Astrocyte (in vitro differentiated cells and primary cell): ENCODE measurements at places on chromosomes 7 and 10. TPM values are rescaled to one million over a fixed set of nuclear protein-coding genes. Genes with fewer than 3 reads are reported as not detected.
A peak's percentile ranks its signal among the peaks of the same experiment; 100 is the strongest.

NKX1-2 gene
- 0.07 TPM in 1 of 2 replicates, not detected in the other for total RNA-seq

VWA2 gene
- 0.25 TPM in 1 of 2 replicates, not detected in the other for total RNA-seq

TRIM50 gene
- total RNA-seq = not detected in 2 replicates

BHLHA15 gene
- total RNA-seq = 0.57 and 1.2 TPM in 2 replicates

MRLN gene
- total RNA-seq = not detected in 2 replicates

RHOBTB1 gene
- 43.0 and 46.5 TPM in 2 replicates for total RNA-seq

DNA sequence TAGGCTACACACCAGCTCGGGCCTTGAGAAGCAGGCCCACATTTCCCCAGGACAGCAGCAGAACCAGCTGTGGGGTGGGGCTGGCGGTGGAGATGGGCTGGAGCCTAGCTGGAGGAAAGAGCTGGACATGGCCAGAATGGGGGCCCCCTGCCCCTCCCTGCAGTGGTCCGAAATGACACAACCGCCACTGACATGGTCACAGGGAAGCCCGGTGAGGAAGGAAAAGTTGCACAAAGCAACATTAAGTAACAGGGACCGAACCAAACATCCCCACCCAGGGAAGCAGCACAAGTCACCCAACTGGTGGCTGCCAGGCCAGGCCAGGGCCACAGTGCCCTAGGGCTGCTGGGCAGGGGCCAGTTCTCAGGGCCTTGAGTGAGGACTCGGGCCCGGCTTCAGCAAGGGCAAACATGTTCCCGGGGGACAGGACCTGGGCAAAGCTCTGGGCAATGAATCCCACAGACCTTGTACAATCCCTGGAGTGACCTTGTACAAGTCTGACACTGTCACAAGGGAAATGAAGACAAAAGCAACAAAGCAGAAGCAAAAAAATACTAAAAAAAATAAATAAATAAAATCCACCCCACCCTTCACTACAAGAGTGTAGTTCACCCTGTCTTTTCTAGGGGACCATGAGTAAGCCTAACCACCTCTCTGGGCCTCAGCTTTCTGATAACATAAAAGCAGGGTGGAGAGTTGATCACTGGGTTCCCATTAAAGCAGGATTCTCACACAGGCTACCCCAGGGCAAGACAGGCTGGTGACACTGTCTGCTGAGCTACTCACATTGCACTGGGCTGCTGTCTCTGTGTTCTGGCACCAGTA, 33.0 kb downstream of the PSAP start:
- H3K27me3 ChIP-seq = no peaks in the 10 kb centered on the region
- H3K27ac ChIP-seq = no peak overlapping the region
- H3K4me3 ChIP-seq = no peak overlapping the region
- DNase-seq = no peak
- H3K36me3 ChIP-seq = peaks cover 36% of the 10 kb centered on the region

DNA sequence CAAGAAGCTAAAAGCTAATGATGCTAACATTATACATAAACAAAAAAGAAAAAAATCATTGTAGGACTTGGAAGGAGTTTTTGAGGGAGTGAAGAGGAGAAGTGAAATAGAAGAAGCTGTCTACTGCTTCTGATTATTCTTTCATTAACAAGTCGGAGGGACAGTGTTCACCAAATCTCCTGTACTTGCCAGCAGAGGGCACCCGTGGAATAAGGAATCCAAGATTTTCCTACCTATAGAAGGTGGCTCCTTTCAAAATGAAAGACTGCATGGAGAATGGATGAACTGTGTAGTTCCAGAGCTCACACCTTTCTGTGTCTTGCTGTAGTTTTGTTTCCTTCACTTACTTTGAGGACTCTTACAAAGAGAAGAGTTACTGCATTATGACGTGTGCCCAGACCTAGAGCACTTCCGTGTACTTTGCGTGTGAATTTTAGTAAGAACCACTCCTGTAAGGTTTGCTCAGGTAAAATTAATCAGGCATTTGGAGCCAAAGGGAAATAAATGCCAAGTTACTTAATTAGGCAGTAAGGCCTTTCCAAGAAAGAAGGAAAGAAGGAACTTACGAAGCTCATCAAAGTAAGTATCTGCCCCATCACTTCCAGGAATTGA, 145.1 kb downstream of the SEMA3D start:
- H3K4me1 ChIP-seq = no peaks in the 10 kb centered on the region
- H3K27me3 ChIP-seq = no peaks in the 10 kb centered on the region
- no peak overlapping the region for H3K27ac ChIP-seq
- H3K36me3 ChIP-seq = no peaks in the 10 kb centered on the region

DNA sequence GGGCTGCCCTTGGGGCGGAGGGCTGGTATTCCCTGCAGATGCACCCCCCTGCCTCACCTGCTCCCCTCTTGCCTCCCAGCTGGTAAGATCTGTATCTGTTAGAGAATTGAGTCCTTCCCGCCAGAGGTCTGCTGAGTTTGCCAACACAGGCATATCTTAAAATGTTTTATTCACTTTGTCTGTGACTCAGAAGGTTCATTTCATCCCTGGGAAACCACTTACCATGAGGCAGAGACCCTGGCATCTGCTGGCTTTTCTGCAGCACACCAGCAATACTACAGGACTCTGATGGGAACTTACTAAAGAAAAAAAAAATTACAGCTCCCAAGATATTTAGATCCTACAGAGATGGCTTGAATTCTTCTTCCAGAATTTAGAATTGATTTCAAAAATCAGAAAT, 131.3 kb downstream of the PLPP4 start:
- no peak overlapping the region for H3K27ac ChIP-seq
- DNase-seq = peak; percentile 39
- H3K27me3 ChIP-seq = no peaks in the 10 kb centered on the region
- no peaks in the 10 kb centered on the region for H3K36me3 ChIP-seq

GRCh38 chr7:133545618-133546017, 292.7 kb downstream of the EXOC4 start:
- no peaks in the 10 kb centered on the region for H3K36me3 ChIP-seq
- H3K4me3 ChIP-seq = no peak overlapping the region
- H3K27ac ChIP-seq = no peak overlapping the region

GRCh38 chr7:2863461-2864066, 19.5 kb upstream of the GNA12 start:
- H3K36me3 ChIP-seq = no peaks in the 10 kb centered on the region
- peak; percentile 97 for DNase-seq
- peaks cover 31% of the 10 kb centered on the region for H3K4me1 ChIP-seq
- H3K4me3 ChIP-seq = peak overlapping the region; percentile 36
- no peaks in the 10 kb centered on the region for H3K27me3 ChIP-seq

DNA sequence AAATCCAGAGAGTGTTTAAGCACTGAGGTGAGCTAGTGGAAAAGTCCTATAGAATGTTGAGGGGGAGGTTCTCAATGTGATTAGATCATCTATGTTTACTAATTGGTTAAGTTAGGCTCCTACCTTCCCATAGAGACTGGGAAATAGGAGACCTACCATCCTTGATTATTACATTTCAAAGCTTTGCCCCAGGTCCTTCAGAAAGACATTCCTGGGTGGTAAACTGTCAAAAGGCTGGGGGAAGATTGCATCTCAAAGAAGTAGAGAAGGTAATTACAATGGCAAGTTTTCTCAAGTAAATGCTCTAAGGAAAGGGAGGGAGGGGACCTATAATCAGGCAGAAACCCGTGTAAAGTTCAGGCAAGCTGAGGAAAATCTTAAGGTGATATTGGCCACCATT, 247.8 kb upstream of the SMIM30 start:
- H3K27me3 ChIP-seq = no peaks in the 10 kb centered on the region
- DNase-seq = no peak
- H3K4me1 ChIP-seq = no peaks in the 10 kb centered on the region
- H3K27ac ChIP-seq = no peak overlapping the region
- H3K36me3 ChIP-seq = no peaks in the 10 kb centered on the region

DNA sequence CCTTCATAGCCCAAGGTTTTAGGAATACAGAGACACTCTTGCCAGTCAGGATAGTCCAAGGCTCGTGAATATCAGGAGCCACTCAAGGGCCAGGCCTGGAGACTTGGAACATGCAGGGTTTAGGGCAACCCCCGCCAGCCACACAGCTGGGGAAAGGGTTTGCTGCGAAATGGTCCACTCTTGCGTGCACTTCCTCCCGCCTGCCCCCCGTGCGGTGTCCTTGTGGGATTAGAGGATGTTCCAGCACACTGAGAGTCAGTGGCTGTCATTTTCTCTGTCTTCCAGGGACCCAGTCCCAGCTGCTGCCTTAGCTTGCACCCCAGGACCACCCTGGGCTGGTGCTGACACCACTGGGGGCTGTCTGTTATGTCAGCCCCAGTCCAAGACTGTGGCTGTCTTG, 38.5 kb downstream of the POR start:
- H3K4me3 ChIP-seq = no peak overlapping the region
- H3K36me3 ChIP-seq = peaks cover 2% of the 10 kb centered on the region
- H3K4me1 ChIP-seq = peaks cover 10% of the 10 kb centered on the region
- no peak overlapping the region for H3K27ac ChIP-seq
- no peak for DNase-seq

- no peak overlapping the region for H3K27ac ChIP-seq
- DNase-seq = no peak
- no peaks in the 10 kb centered on the region for H3K27me3 ChIP-seq
- H3K4me3 ChIP-seq = no peak overlapping the region
- no peaks in the 10 kb centered on the region for H3K4me1 ChIP-seq
These were observed 111.3 kb downstream of the CABCOCO1 start for GRCh38 chr10:61774031-61774430.

- H3K36me3 ChIP-seq = no peaks in the 10 kb centered on the region
- H3K4me3 ChIP-seq = no peak overlapping the region
- no peaks in the 10 kb centered on the region for H3K27me3 ChIP-seq
These were observed 413.3 kb upstream of the DPP6 start for GRCh38 chr7:153638821-153639435.

GRCh38 chr10:104485632-104486031, 132.0 kb downstream of the CFAP58 start:
- no peaks in the 10 kb centered on the region for H3K4me1 ChIP-seq
- peaks cover 3% of the 10 kb centered on the region for H3K27me3 ChIP-seq
- no peak overlapping the region for H3K27ac ChIP-seq
- no peak overlapping the region for H3K4me3 ChIP-seq
- DNase-seq = no peak
- no peaks in the 10 kb centered on the region for H3K36me3 ChIP-seq

DNA sequence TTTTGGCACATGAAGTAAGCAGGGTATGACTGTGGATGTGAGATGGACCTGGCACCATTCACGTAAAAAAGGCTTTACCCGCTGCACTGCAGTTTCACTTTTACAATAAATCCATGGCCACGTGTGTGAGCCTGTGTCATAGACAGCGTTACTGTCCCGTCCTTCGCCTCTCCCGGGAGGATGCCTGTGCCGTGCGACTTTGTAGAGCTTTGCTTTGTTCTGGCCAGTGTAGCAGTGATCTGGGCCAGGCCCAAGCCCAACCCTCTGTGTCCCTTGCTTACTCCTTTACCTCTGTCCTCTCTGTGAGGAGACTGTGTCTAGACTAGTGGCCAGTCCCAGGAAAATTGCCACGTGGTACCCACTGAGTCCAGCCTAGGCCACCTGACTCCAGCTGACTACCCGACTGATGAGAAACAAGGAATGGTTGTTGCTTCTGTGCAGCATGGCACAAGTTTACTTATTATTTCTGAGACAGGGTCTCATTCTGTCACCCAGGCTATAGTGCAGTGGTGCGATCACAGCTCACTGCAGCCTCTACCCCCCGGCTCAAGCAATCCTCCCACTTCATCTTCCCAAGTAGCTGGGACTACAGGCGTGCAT, 48.1 kb downstream of the JAKMIP3 start:
- no peaks in the 10 kb centered on the region for H3K4me1 ChIP-seq
- H3K36me3 ChIP-seq = no peaks in the 10 kb centered on the region
- no peak overlapping the region for H3K27ac ChIP-seq
- no peak for DNase-seq
- H3K27me3 ChIP-seq = no peaks in the 10 kb centered on the region

- H3K4me3 ChIP-seq = no peak overlapping the region
- H3K27ac ChIP-seq = no peak overlapping the region
- H3K36me3 ChIP-seq = no peaks in the 10 kb centered on the region
- H3K4me1 ChIP-seq = no peaks in the 10 kb centered on the region
These were observed 584.0 kb upstream of the MKI67 start for GRCh38 chr10:128710098-128710797.

- H3K27me3 ChIP-seq = no peaks in the 10 kb centered on the region
- no peaks in the 10 kb centered on the region for H3K4me1 ChIP-seq
- H3K27ac ChIP-seq = no peak overlapping the region
- H3K36me3 ChIP-seq = peaks cover 5% of the 10 kb centered on the region
These were observed 26.4 kb upstream of the MSS51 start for GRCh38 chr10:73459683-73460314.

DNA sequence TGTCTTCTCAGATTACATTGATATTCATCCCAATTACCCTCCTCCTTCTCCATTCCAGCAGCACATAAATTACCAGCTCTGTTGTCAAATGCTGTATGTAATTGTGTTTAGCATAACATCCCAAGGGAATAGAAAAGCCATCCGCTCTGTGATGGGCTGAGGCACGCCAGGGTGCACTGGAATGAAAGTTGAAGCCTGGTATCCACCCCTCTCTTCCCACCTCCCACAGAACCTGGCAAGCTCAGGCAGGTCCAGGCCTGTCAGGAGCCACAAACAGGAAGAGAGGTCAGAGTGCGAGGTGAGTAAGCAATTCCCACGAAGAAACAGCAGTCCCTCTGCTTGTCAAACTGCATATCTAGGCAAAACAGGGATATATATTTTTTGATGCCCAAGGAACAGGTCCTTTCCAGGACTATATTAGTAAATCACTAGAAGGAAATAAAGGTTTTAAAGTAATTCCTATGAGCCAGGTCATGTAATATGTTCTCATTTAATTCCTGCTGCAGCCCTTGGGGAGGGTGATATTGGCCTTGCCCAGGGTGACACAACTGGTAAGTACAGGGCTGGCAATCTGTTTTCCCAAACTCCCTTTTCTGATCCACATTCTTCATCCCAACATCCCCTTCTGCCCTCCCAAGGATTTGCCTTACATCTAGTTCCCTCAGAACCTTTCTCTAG, 155.6 kb upstream of the GHITM start:
- no peak overlapping the region for H3K4me3 ChIP-seq
- peak; percentile 27 for DNase-seq
- no peaks in the 10 kb centered on the region for H3K4me1 ChIP-seq
- H3K27me3 ChIP-seq = no peaks in the 10 kb centered on the region
- no peak overlapping the region for H3K27ac ChIP-seq
- H3K36me3 ChIP-seq = no peaks in the 10 kb centered on the region

DNA sequence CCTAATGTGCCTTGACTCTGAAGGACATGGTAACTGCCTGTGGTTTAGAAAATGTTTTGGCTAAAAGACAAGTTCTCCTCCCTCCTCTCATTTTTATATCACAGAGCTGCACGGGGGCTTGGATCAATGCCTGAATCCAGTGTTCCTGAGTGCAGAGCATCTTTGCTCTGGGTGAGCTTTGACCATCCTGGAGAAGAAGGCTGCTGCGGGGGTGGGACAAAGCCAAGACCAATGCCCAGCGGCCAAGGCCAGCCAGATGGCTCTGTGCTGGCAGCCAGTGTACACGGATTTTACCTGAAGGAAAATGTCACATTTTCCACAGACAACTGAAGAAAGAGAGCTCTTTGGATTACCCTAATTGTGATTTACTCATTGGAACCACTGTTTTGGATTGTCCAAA, 102.0 kb upstream of the TARP start:
- no peaks in the 10 kb centered on the region for H3K36me3 ChIP-seq
- H3K27me3 ChIP-seq = no peaks in the 10 kb centered on the region
- H3K4me3 ChIP-seq = no peak overlapping the region
- H3K27ac ChIP-seq = no peak overlapping the region
- no peaks in the 10 kb centered on the region for H3K4me1 ChIP-seq

DNA sequence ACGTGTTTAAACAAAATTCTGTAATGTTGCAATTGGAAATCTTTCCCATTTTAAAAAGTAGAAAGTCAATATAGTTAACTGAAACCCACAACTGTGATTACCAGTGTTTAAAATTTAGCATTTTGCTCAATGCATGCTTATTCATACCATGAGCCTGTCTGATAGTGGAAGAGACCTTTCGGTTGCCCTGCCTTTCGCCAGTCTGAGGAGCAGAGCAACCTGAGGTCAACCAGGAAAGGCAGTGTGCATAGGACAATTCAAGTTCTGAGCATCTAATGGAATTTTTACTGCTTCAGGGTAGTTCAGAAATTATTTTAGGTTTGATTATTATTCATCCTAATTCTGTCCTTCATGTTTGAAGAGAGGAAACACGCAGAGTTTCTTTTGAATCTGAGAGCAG, 100.8 kb downstream of the CUBN start:
- no peak for DNase-seq
- peak overlapping the region; percentile 88 for H3K27ac ChIP-seq
- peaks cover 45% of the 10 kb centered on the region for H3K4me1 ChIP-seq
